ENCODE measurements at places on chromosomes 1 and 21.

GRCh38 chr1:60697204-60697994 is 385.0 kb upstream of the NFIA start:
- no peak for DNase-seq

GRCh38 chr1:27577504-27578188 is 26.3 kb downstream of the AHDC1 start:
- DNase-seq, result no peak

- no peak for DNase-seq
Observed at GRCh38 chr21:43928222-43929125, 63.5 kb downstream of the AGPAT3 start.

GRCh38 chr1:183609313-183609712 is 19.1 kb upstream of the NCF2 start:
- peak; percentile 89 for DNase-seq

DNA sequence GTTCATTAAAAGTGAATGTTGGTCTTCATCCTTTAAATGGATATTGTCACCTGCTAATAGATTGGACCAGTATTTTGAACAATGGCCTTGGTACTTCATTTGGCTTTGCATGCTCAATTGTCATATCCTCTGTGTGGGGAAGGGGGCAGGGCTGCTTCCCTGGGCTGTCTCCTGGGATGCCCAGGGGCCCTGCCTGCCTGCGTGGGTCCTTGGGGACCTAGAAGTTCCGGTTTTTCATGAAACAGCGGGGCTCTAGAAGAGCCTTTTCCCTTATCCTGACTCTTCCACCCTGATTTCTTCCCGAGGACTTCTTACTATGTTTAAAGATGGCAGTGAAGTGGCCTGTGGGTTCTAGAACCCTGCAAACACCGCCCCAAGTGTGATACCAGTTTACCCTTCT is 97.5 kb downstream of the DISC1 start:
- DNase-seq, result no peak

- DNase-seq, result no peak
Observed at GRCh38 chr1:118739501-118739900, 248.6 kb downstream of the TBX15 start.

DNA sequence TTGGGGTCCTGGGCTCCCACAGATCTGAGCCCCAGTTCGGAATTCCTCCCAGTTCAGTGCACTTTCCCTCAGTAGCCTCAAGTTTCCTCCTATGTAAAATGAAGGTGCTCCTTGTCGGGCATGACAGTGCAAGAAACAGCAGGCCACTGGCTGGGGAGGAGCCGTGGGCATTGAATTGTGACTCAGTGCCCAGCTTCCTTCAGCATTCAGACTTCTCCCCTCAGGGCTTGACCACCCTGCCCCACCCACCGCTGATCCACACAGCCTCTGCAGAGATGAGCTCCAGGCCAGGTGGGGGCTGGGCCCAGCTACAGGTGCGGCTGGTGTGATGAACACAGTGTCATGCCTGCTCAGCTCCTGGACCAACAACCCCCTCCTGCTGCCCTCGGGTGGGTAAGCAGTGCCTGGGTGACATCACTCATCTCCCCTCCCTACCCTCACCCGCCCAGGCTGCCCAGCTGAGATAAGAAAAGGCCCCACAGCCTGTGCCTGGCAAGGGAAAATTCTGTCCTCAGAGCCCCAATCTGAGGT is 4.9 kb downstream of the MOB3C start:
- no peak for DNase-seq

DNA sequence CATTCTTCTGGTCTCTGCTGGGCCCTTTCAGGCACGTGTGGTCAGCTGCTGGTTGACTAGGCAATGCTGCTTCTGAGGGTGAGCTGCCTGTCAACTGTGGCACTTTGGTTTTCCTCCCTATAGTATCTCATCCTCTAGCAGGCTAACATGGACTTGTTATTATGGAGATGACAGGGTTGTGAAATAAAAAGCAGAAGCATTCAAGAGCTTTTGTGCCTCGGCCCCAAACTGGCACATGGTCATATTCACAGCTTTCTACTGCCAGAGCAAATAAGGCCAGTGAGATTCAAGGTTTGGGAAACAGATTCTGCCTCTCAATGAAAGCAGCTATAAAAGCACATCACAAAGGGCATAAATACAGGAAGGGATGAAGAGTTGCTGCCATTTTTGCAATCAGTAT is 1.6 kb upstream of the ZNF124 start:
- DNase-seq, result no peak

GRCh38 chr1:218728898-218729565 is 383.9 kb downstream of the TGFB2 start:
- DNase-seq, result no peak

GRCh38 chr1:90381598-90381997 is 335.5 kb downstream of the BARHL2 start:
- DNase-seq, result no peak

GRCh38 chr21:38831526-38832467 is 26.1 kb downstream of the ETS2 start:
- DNase-seq, result peak; percentile 97

GRCh38 chr1:48916130-48917069 is 139.7 kb upstream of the BEND5 start:
- no peak for DNase-seq

DNA sequence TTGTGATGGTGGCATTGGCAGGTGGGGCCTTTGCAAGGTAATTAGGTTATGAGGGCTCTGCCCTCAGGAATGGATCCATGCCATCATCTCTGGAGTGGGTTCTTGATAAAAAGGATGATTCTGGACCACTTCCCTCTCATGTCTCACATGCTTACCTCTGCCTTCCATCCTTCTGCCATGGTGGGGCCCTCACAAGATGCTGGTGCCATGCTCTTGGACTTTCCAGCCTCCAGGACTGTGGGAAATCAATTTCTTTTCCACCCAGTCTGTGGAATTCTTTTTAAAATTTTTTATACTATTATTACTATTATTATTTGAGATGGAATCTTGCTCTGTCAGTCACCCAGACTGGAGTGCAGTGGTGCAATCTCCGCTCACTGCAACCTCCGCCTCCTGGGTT is 57.3 kb downstream of the ACBD3 start:
- DNase-seq, result no peak

GRCh38 chr1:3133686-3134085 is 64.7 kb downstream of the PRDM16 start:
- DNase-seq, result no peak

- DNase-seq, result no peak
Observed at GRCh38 chr1:3902571-3903091, 2.6 kb upstream of the C1orf174 start.

- no peak for DNase-seq
Observed at GRCh38 chr1:47021070-47021469, 2.4 kb upstream of the CYP4X1 start.

DNA sequence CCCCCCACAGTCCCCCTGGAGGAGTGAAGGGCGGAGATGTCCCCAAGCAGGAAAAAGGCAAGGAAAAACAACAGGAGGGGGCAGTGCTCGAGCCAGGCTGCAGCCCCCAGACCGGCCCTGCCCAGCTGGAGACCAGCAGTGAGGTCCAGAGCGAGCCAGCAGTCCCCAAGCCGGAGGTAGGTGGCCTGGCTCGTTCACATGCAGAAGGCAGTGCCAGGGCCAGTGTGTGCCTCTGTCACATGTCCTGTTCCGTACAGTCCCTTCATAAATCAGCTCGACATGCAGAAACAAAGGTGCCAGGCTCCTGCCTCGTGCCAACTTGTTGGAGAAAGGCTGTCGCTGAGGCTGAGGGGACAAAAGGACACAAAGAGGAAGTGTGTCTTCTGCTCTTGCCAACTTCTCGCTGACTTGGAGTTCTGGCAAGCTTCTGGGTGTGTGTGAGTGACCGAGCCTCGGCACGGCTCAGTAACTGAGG is 24.1 kb upstream of the MPZL1 start:
- DNase-seq, result peak; percentile 52

GRCh38 chr1:179828554-179829110 is 49.0 kb downstream of the TOR1AIP2 start:
- no peak for DNase-seq

- no peak for DNase-seq
Observed at GRCh38 chr1:5680600-5680999, 311.6 kb downstream of the NPHP4 start.

- no peak for DNase-seq
Observed at GRCh38 chr1:10192263-10192662, 18.1 kb upstream of the KIF1B start.

GRCh38 chr1:209652873-209653401 is 712 bp upstream of the LAMB3 start:
- DNase-seq, result peak; percentile 27

DNA sequence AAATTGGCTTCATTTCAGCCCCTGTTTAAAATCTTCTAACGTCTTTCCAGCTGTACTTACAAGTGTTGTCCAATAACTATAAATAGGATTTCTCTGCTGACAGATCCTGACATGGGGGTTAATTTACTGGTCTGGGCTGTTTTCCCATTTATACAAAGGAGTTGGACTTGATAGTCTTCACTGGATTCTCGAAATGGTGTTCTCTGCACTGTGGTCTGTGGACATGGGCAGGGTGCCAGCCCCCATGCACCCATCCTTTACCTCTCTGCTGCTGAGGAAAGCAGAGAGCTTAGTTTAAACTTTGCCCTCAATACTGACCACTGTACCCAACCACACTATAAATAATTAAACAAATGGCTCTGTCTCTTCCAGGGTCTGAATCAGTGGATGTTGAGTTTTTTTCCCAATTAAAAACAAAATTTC is 5.2 kb downstream of the DIO1 start:
- DNase-seq, result no peak
